ENCODE measurements at places on chromosomes 2 and 18. TPM values are rescaled to one million over a fixed set of nuclear protein-coding genes. Genes with fewer than 3 reads are reported as not detected.
A peak's percentile ranks its signal among the peaks of the same experiment; 100 is the strongest.

DNA sequence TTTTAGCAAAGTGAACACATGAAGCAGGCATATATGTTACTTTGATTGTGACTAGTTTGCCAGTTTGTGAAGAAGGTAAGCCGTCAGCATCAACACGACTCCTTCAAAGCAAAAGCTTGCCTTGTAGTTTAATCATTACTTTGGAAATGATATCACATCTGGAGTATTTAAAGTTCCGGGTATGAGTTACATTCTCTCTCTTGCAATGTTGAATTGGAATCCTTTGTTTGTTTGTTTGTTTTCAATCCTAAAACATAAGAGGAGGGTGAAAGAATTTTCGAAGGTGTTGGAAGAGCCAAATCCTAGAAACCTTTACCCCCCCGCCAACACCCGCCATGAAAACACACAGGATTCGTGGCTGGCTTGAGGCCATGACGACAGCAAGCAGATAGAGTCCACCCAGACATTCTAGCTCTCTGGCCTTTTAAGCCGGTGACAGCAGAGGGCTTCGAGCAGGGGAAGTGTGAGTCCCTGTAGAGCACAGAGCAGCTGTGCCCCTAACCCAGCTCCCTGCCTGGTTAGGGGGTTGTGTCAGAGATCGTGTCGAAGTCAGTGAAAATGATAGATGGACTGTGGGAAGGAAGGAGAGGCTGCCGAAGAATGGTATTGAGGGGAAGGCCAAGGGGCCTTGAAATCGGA, 103.8 kb upstream of the SMIM21 start:
- H3K4me3 ChIP-seq: no peak overlapping the region
- no peaks in the 10 kb centered on the region for H3K4me1 ChIP-seq
- no peak for DNase-seq
- no peak overlapping the region for H3K27ac ChIP-seq
- H3K36me3 ChIP-seq: no peaks in the 10 kb centered on the region
- no peaks in the 10 kb centered on the region for H3K27me3 ChIP-seq

- H3K27ac ChIP-seq: no peak overlapping the region
- H3K4me1 ChIP-seq: no peaks in the 10 kb centered on the region
- H3K27me3 ChIP-seq: no peaks in the 10 kb centered on the region
- DNase-seq: no peak
- no peak overlapping the region for H3K4me3 ChIP-seq
These were observed 41.8 kb upstream of the KLF11 start for GRCh38 chr2:10001586-10001985.

DNA sequence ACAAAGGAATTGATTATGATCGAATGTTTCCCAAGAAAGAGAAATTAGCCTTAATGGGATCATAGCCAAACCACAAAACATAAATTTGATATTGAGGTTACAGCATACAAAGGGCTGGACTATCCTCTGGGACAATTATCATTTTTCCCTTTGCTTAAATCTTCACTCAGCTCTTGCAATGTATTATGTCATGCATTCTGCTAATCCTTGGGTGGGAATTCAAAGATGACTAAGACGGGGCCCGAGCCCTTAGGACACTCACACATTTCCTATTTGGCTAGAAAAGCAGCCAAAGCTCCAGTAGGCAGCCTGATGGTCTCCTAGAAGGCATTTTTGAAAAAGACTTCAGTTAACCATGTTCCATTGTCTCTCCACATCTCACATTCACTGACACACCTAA, 17.2 kb upstream of the NMI start:
- no peaks in the 10 kb centered on the region for H3K36me3 ChIP-seq
- H3K4me3 ChIP-seq: no peak overlapping the region
- H3K4me1 ChIP-seq: peaks cover 9% of the 10 kb centered on the region
- H3K27ac ChIP-seq: no peak overlapping the region
- H3K27me3 ChIP-seq: no peaks in the 10 kb centered on the region

- no peaks in the 10 kb centered on the region for H3K27me3 ChIP-seq
- peak; percentile 35 for DNase-seq
- peaks cover 9% of the 10 kb centered on the region for H3K36me3 ChIP-seq
- no peaks in the 10 kb centered on the region for H3K4me1 ChIP-seq
- no peak overlapping the region for H3K27ac ChIP-seq
These were observed 57.7 kb downstream of the ROCK2 start for GRCh38 chr2:11286749-11287148.

- no peak overlapping the region for H3K27ac ChIP-seq
- DNase-seq: no peak
- H3K36me3 ChIP-seq: peaks cover 14% of the 10 kb centered on the region
- H3K4me3 ChIP-seq: no peak overlapping the region
- no peaks in the 10 kb centered on the region for H3K4me1 ChIP-seq
These were observed 21.4 kb upstream of the DRC1 start for GRCh38 chr2:26380281-26380680.

DNA sequence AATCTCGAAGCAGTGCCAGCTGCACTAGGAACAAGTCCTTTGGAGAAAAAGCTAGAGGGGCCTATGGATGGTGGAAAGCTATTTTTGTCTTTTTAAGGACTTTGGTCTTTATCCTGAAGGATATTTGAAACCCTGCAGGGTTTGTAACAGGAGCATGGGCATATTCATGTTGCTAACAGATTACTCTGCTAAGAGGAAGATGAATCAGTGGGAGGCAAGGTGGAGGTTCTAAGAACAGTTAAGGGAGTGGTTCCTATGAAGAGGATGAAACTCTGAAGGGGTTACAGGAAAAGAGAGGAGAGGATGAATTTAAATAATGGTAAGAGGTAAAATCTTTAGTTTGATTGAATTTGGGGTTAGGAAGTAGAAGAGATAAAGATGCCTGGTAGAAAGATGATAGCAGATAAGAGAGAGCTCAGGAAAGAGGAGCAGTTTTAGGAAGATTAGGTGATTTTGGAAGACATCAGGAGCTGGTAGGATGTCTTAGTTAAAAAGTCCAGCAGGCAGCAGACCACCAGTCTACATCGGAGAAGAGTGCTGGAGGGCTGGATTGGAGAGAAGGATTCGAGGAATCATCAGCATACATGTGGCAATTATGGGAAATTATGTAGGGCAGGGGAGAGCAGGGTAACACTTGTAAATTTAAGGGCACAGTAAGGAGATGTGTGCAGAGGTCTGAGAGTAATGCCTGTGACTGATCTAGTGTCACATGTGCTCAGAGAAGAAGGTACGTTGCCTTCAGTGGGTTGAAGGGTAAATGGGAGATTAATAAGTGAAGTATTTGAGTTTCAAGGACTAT, 39.3 kb upstream of the C1GALT1C1L start:
- H3K36me3 ChIP-seq: no peaks in the 10 kb centered on the region
- H3K4me1 ChIP-seq: no peaks in the 10 kb centered on the region
- no peak for DNase-seq

- H3K36me3 ChIP-seq: no peaks in the 10 kb centered on the region
- no peaks in the 10 kb centered on the region for H3K27me3 ChIP-seq
- no peak overlapping the region for H3K27ac ChIP-seq
- no peak for DNase-seq
- no peak overlapping the region for H3K4me3 ChIP-seq
- no peaks in the 10 kb centered on the region for H3K4me1 ChIP-seq
These were observed 186.2 kb upstream of the GCFC2 start for GRCh38 chr2:75896779-75897366.

DNA sequence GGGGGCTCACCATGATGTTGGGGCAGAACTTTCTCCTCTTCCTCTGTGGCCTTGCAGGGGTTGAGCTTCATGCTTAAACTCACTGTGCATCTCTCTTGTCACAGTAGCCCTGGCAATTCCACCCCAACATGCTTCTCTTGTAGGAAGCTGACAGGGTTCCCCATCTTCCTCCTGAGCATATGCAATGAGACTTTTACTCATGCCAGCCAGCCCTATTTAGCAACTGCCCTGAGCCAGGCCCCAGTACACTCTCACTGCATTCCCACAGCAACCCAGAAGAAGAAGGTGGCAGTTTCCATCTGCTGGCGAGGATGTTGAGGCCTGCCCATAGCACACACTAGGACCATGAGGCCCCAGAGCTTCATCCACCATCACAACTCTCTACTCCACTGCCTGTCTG, 72.2 kb upstream of the TEX51 start:
- H3K27me3 ChIP-seq: no peaks in the 10 kb centered on the region
- H3K36me3 ChIP-seq: no peaks in the 10 kb centered on the region
- no peak overlapping the region for H3K27ac ChIP-seq
- H3K4me3 ChIP-seq: no peak overlapping the region
- no peak for DNase-seq
- no peaks in the 10 kb centered on the region for H3K4me1 ChIP-seq

- H3K27ac ChIP-seq: no peak overlapping the region
- H3K27me3 ChIP-seq: no peaks in the 10 kb centered on the region
- no peaks in the 10 kb centered on the region for H3K36me3 ChIP-seq
- no peaks in the 10 kb centered on the region for H3K4me1 ChIP-seq
These were observed 19.5 kb downstream of the MGAT5 start for GRCh38 chr2:134273256-134273983.

GRCh38 chr2:158687315-158687714, 107.8 kb upstream of the DAPL1 start:
- DNase-seq: peak; percentile 61
- no peak overlapping the region for H3K4me3 ChIP-seq
- no peaks in the 10 kb centered on the region for H3K36me3 ChIP-seq
- H3K27ac ChIP-seq: no peak overlapping the region

RHOB gene
- 173 TPM for total RNA-seq

HOXD12 gene
- not detected for total RNA-seq

PRSS56 gene
- total RNA-seq: not detected

PROKR1 gene
- not detected for total RNA-seq

WNT10A gene
- 2.5 TPM for total RNA-seq

CPO gene
- total RNA-seq: not detected

RAB17 gene
- 1.4 TPM for total RNA-seq

All from astrocyte (in vitro differentiated cells and primary cell).